Suppressor macrophage (primary cell): ENCODE measurements at places on chromosomes 6 and 20.

- DNase-seq, result no peak
Observed at GRCh38 chr6:151566557-151566956, 72.7 kb downstream of the CCDC170 start.

GRCh38 chr6:62528894-62529526 is 243.0 kb upstream of the KHDRBS2 start:
- no peak for DNase-seq

GRCh38 chr6:106875782-106876321 is 98.7 kb downstream of the CD24 start:
- no peak for DNase-seq

GRCh38 chr6:21341910-21342309 is 251.6 kb upstream of the SOX4 start:
- no peak for DNase-seq

DNA sequence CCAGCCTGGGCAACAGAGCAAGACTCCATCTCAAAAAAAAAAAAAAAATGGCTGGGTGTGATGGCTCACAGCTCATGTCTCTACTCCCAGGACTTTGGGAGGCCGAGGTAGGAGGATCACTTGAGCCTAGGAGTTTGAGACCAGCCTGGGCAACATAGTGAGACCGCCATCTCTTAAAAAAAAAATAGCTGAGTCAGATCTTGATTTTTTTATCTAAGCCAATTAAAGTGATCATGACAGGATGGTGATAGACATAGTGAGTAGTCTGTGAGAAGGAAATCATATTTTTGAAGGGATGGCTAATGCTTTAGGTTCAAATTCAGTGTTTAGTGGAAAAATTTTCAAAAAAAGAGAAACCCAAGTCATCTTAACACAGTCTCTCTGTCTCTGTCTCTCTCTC is 114.6 kb upstream of the JARID2 start:
- DNase-seq, result no peak

DNA sequence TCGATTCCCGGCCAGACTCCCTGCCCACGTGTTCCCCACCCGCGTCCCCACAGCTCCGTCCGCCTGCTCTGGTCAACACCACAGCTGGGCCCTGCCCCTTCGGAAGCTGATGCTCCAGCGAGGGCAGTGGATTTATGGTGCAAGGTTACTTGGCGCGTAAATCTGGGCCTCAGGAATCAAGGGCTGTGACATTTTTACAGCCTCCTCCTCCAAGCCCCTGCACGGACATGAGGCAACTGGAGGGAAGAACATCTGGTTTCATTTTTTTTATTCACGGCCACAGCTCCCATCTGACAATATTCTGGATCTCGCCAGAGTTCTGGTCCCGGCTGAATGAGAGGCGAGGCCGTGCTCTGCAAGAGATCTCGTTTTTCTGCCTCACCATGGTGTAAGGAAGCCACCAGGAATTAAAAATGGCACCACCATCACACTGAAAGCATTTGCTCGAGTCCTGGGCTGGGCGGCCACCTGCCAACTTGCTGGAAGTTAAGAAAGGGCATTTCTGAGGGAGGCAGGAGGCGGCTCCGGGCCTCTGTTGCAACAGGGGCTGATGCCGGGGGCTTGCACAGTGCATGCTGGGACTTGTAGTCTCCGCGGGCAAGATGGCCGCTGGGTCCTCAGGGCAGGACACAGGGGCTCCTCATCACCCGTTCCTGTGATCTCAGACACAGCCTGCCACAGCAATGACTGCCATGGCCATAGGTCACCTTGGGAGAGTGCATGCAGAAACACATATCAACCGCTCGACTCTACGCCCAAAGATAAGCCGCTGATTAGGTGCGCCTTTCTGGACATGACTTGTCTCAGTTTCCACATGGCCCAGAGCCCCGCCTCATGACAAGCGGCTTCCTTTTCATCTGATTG is 148.5 kb downstream of the LY86 start:
- peak; percentile 45 for DNase-seq

DNA sequence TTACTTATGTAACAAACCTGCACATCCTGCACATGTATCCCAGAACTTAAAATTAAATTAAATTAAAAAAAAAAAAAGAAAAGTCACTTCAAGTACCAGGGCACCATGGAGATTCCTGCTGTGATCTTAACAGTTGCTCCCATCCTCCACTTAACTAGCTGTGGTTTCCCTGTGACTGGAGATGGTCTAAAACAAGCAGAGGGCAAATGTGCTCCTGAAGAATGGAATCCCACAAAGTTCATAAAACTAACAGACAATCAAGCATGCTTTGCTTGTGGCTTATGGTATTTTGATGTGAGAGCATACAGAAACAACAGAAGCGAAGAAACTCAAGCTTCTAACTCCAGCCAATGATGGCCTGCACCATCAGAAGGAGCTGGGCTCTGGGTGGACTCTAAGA is 153.6 kb upstream of the KCNK16 start:
- DNase-seq, result no peak

GRCh38 chr6:148780918-148781436 is 34.1 kb downstream of the UST start:
- no peak for DNase-seq

DNA sequence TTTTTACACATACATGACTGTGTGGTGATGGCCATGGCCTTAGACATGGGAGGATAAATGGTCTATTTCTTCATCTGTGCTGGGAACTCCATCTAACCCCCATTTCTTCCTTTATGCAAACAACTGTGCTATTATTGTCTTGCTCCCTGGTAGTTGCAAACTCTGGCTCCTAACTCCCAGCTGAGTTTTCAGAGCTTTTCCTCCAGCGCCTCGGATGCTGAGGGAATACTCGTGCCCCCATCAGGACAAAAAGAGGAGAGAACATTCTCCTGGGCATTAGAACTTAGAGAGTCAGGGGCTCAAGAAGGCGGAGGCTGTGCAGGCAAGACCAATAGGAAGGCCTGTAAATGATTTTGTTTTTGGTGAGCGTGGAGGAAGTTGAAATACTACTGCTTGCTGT is 2.1 kb downstream of the DAAM2 start:
- no peak for DNase-seq

DNA sequence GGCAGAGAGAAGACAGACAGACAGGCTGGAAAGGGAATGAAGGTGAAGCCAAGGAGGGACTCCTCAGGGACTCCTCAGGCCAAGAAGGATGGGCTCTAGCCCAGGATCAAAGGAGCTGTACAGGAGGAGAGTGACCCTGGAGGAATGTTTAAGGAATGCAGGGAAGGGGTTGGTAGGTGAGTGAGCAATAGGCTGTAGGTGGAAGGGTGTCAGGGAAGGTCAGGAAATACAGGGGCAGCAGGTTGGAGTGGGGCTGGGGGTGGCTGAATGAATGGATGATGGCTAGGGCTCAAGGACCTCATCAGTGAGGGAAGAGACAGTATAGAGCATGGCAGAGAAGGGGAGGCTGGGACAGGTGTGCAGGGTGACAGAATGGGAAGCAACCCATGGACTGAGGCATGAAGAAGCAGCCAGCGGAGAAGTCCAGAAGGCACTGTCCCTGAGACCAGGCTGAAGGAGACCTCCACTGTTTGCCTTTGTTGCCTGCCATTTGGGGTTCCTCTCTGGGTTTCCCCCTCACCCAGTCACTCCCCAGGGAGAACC is 13.2 kb downstream of the SYNGAP1 start:
- DNase-seq, result no peak
